ENCODE measurements at places on chromosomes 11 and 22. TPM values are rescaled to one million over a fixed set of nuclear protein-coding genes. Genes with fewer than 3 reads are reported as not detected.

DNA sequence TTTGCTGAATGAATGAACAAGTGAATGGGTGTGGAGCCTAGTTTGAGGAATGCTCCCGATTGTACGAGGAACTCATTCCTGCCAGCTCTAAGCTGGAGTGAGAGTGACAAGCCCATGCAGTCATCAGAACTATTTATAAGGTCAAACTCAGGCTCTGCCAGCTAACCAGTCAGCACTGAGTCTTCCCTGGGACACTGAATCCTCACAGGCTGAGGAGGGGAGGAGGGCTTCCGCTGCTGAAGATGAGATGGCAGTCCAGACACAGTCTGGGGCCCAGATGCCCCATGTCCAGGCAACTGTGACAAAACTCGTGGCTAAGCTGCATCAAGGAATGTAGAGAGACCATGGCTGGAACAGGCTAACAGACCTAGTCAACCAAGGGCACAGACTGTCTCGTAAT, 4.0 kb downstream of the LRP4 start:
- no peak for DNase-seq

- DNase-seq: no peak
Observed at GRCh38 chr11:61090982-61091372, 11.3 kb upstream of the CD5 start.

DNA sequence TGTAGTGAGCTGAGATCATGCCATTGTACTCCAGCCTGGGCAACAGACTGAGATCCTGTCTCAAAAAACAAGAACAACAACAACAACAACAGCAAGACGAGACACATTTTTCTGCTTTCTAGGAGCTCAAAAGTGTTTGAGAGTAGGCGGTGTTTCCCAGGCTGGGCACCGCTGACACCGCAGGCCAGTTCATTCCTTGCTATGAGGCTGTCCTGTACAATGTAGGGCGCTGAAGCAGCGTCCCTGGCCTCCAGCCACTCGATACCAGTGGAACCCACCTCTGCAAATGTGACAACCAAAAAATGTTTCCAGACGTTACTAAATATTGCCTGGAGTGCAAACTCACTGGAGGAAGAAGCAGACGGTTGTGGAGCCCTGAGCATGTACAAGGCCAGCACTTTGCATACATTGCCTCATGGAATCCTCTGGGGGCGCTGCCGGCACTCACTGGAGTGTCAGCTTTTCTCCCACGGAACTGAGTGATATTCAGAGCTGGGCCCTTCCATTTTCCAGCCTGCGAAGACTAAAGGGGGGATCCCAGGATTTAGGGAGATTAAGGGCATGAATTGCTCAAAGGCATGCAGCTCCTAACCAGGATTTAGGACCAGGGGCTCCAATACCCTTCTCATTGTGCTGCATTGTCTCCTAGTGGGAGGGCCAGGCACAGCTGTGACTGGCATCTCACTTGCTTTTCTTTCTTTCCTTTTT, 5.8 kb upstream of the MIEF1 start:
- DNase-seq: peak; percentile 82

DNA sequence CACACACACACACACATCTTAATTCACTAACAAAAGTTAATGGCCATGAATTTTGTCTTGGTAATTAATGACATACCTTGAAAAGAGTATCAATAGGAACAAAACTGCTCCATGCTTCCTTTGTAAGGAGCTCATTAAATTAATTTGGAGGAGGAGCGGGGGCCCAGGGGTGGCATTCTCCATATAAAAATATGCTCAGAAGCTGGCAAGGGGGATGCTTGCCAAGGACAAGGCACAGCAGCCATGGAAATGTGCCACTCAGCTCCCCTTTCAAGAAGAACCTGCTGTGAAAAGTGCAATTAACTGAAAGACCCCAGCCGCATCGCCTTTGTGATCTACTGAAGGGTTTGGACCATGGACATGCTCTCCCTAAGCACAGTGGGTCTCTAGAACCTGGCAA, 385.9 kb upstream of the API5 start:
- no peak for DNase-seq

- DNase-seq: peak; percentile 89
Observed at GRCh38 chr11:118610773-118611432, 3.5 kb downstream of the PHLDB1 start.

GRCh38 chr11:117391181-117391580, 63.5 kb downstream of the CEP164 start:
- DNase-seq: no peak

GRCh38 chr11:71383461-71383860, 64.7 kb downstream of the DHCR7 start:
- no peak for DNase-seq

DNA sequence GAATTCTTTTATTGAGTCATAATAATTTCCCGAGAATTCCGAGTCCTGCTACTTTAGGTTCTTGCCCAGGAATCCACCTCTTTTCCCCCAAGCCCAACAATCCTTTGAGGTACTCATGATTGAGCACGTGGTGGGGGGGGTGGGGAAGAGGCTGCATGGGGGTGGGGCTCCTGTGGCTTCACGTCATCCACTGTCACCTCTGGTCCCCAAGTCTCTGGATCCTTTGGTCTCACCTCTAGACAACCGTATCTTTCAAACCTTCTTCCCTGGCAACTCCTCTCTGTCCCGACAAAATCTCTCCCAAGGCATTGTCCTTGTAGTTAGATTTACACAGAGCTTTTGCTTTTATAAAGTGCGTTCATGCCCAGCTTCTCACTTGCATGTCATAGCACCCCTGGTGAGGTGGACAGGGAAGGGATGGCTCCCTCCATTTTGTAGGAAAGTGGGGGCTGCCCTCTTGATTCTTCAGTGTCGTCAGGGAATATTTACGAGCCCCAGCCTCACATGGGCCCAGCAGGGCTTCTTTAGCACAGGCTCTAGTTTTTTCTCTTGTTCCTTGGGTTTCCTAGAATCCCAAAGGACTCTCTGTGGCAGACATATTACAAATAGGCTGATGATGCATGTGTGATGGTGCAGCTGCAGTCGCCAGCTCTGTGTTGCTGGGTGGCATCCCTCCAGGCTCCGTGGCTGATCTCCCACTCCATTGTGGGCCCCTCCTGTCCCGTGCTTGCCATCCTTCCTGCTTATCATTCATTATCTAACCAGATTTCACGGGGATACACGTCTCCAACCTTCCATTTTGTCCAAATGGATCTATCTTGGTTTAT, 8.4 kb downstream of the UCP3 start:
- DNase-seq: no peak

Gene APOL2
- 57.7 TPM for total RNA-seq

DNA sequence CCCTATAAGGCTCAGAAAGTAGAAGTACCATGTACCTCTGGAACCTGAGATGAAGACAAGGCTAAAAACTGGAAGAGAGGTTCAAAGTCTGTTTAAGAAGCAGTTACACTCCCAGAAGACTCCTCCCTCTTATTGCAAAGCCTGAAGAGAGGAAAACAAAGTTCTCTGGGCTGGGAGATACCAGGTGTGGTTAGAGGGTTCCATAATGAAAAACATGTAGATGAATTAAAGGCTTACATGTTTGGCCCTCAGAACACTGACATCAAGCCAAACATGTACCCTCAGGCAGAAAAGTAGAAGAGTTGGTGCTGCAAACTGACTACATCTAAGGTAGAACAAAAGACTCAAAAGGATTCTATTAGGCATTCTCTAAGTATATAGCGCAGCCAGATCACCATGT, 205.3 kb downstream of the TTC28 start:
- no peak for DNase-seq

Gene ANO5
- under 0.01 TPM for total RNA-seq

GRCh38 chr11:121112498-121113455, 11.7 kb downstream of the TECTA start:
- peak; percentile 75 for DNase-seq

Gene KRTAP5-10
- total RNA-seq: not detected

DNA sequence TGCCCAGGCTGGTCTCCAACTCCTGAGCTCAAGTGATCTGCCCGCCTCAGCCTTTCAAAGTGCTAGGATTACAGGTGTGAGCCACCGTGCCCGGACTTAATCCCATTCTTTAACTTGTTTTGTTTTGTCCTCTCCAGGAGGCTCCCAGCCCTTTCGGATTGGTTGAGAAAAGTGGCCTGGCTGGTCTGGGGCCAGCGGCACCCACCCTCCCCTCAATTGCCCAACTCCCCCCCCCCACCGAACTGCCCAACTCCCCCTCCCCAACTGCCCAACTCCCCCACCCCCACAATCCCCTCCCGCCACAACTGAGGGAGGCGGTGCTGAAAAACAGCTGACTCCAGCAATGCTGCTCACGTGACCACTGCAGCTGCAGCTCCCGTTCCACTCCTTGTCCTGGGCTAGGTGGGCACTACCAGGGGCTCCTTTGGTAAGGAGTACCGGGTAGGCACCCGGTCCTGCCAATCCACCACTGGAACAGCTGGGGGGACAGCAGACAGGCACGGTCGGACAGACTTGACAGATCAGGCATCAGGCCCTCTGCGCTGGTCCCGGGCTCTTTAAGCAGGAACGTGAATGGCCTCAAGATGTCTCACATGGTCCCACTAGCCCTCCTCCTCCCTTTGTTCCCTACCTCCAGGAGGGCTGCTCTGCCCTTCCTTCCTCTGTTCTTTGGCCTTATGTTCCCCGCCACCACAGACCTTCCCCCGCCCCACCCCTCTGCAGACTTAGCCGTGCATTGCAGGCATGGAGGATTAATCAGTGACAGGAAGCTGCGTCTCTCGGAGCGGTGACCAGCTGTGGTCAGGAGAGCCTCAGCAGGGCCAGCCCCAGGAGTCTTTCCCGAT, at the start of gene TCN2:
TCN2 (plus strand) TSS at position 720 of the 845 bp plus-strand sequence. CDS start 158 bp downstream, outside the sequence.
- DNase-seq: peak; percentile 87

- peak; percentile 58 for DNase-seq
Observed at GRCh38 chr22:19762568-19763457, 2.2 kb downstream of the TBX1 start.

DNA sequence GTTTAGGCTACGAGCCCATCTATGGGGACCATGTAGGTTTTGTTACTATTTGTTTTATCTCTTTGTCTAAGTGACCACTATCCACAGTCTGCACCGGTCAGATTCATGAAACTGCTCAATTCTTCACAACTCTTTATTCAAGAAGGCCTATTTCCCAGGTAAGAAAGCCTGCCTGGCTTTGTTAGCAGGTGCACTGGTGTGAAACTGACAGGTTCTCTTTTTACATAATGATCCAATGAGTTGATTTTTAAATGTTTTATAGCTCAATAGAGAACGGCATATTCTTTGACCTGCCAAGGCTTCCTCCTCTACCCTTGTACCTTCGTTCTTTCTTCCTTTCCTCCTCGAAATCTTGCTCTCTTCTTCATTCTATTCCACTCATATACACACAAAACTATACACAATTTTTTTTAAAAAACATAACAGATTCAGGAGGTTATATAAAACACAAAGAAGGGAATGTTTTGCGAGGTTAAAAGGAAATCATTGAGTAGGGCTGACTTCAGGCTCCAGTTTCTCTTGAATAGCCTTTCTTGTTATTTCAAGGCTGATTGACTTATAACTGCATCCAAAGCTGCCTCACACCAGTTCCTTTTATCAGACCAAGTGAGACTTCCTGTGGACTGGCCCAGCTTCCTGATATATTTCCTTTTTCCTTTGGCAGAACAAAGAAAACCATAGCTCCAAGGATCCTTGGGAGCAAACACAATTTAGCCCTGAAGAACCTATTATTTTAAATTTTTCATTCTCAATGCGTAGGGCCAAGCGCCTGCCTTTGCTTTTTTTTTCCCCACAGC, 11.4 kb downstream of the FLI1 start:
- peak; percentile 96 for DNase-seq

DNA sequence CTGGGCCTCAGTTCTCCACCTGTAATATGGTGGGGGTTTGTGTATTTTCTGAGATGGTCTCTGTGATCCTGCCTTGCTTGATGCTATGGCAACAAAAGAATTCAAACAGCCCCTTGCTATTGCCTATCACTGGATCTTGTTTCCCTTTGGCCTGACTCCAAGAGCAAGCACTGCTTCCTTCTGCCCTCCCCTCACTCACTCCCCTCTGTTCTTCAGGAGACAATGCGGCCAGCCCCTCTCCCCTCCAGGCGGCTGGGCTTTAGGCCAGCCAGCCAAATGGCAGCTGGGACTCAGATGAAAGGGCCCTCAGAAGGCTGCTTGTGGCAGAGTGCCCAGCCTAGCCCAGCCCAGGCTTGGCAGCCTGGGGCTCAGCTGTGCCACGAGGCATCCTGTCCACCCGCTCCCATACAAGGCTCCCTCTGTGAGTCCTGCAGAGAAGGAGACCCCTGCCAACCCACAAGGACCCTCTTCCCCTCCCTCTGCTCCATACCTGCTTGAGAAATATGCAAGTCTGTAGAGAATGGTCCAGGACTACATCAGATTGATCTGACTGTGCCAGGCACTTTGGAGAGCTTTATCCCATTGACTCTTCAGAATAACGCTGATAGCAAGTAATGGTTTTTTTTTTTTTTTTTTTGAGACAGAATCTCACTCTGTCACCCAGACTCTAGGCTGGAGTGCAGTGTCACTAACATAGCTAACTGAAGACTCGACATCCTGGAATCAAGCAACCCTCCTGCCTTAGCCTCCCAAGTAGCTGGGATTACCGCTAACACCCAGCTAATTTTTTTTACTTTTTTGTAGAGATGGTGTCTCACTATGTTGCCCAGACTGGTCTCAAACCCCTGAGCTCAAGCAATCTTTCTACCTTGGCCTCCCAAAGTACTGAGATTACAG, 7.6 kb upstream of the KCTD14 start:
- peak; percentile 94 for DNase-seq

DNA sequence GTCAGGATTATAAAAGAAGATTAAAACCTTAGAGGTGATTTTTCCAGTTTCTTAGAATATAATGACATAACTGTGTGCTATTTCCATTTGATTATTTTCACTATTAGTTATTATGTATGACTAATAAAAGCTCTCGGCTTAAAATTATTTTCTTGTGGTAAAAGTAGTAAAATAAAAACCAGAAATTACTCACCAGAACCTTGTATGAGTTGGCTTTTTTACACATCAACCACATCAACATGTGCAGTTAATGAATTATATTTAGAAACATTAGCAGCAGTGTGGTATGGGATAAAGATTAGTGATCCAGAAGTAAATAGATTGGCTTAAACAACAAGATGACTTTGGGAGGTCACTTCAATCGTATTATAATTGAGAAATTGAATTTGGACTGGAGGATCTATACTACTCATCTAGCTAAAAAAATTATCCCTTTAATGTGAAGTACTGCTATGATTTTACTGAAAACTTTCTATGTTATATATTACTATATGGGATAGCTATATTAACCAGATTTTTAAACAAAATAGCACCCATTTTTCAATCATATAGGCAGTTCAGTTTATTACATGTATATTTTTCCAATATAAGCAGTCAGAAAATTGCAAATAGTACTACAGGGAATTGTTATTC, 2.8 kb upstream of the BCO2 start:
- peak; percentile 5 for DNase-seq

- no peak for DNase-seq
Observed at GRCh38 chr11:74687237-74688023, 43.8 kb downstream of the CHRDL2 start.

- DNase-seq: peak; percentile 64
Observed at GRCh38 chr11:67266449-67267187, at the start of gene GRK2. Gene GRK2, plus strand, starts transcription at chr11:67266473. Its CDS starts 227 bp downstream, at chr11:67266700.
